Activated CD8-positive, alpha-beta memory T cell treated with anti-CD3 and anti-CD28 coated beads for 1 hour (primary cell): ENCODE measurements at places on chromosomes 6 and 20.
A peak's percentile ranks its signal among the peaks of the same experiment; 100 is the strongest.

DNA sequence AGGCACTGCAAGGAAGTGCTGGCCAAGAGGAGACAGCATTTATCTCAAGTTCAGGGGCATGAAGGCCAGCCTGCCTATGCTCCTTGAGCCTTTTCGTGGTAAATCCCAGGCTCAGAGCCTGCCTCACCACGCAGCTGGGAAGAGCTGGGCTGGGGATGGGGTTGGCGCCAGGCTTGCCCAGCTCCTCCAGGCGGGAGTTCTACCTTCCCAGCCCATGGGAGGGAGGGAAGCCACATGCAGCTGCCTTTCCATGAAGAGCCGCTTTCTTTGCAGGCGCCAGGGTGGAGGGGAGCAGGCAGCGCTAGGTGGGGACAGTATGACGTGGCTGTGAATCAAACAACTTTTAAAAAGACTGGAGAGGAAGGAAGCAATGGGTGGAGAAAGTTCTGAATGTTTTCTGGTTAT is 19.5 kb upstream of the SIRT5 start:
- no peak for DNase-seq

DNA sequence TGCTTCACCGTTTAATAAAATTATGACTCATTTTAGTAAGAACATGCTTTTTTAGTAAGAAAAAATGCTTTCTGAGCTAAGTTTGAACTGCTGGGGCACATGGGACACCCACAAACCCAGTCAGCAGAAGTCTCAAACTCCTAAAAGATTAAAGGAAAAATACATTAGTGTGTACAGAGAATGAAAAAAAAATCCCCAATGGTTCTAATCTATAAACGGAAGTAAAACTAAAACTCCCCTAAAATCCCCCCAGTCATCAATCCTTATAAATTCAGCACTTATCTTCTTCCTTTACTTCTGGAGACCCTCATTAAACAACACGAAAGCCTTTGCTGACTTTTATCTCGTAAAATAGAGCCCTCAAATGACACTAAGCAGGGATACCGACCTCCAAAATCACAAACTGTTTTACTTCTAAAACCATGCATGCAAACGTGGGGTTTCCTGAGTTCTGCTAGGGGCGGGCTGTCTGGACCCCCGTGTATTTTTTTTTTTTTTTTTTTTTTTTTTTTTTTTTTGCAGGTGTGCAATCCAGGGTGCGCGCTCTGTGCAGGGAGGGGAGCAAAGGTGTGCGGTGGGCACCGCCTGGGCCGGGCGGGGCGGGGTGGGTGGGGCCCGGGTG is 1.1 kb upstream of the MYB start:
- DNase-seq: no peak

DNA sequence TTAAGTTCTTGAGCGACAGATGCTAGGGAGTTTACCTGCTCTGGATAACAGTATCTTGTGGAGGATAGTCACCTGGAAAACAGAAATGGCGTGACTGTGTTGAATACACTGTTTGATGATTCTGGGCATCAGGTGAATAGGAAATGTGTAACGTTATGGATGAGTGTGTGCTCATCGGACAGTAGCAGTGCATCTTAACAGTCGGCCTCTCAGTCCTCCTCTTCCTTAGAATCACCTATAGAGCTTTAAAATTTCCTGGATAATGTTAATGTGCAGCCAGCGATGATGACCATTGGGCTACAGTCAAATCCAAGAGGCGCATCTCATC is 217.7 kb downstream of the OR2B2 start:
- DNase-seq: no peak

GRCh38 chr20:59392736-59393135 is 92.3 kb downstream of the EDN3 start:
- DNase-seq: no peak

- DNase-seq: no peak
Measured at GRCh38 chr20:19370076-19371075, 157.9 kb downstream of the SLC24A3 start.

GRCh38 chr20:61661025-61661424 is 404.7 kb downstream of the TAF4 start:
- DNase-seq: no peak

DNA sequence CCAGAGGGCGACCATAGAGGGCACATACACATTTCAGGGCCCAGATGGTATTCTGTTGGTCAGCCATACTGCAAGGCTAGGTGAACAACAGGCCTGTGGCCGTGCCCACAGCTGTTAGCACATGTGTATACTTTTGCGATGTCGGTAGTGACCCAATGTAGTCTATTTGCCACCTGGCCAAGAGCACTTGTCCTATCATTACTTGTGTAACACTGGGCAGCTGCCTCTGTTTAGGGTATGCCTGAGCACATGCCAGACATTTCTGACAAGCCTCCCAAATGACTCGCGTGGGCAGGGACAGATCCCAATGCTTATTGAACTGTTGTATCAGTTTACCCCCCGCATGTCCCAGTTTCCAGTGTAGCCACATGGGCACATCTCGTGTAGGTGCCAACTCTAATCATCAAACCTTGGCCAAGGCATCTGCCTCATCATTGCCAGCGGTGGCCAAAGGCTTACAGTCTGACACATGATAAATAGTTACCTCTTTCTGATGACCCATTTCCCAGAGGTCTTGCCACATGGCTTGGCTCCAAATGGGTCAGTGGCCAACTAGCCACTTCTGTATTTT is 74.4 kb upstream of the FBXL4 start:
- no peak for DNase-seq

DNA sequence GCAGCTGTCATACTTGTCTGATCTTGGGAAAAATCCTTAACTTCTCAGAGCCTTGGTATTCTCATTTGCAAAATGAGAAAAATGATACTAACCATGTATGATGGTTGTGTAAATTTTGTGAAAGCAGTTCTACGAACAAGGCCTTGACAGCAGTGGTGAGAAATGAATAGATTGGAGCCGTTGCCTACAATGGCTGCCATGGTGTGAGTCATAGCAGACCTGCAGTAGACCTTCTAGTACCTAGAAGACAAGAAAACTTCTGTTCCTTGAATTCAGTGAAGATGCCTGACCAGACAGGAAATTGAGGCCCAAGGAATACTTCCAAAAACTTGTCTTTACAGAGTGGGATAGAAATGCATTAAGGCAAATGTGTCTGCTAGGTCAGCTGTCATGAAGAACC is 338.9 kb downstream of the QKI start:
- no peak for DNase-seq

DNA sequence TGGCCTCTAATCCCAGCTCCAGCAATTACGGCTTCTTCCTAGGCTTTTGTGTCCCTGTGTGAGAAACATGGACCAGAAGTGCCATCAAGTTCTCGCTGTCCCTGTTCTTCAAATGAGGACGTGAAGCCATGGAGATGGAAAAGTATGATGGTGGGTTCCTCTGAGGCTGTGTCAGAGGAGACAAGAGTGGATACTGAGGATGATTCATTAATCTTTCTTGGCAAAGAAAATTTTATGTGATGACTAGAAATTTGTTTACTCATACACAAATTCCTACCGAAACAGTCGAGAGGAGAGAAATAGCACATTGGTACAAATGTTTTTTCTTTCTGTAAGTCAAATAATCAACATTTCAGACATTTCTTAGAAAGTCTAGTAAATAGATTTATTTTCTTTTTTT is 35.0 kb upstream of the PNRC1 start:
- DNase-seq: no peak

GRCh38 chr6:46565531-46565930 is 74.3 kb upstream of the RCAN2 start:
- no peak for DNase-seq

DNA sequence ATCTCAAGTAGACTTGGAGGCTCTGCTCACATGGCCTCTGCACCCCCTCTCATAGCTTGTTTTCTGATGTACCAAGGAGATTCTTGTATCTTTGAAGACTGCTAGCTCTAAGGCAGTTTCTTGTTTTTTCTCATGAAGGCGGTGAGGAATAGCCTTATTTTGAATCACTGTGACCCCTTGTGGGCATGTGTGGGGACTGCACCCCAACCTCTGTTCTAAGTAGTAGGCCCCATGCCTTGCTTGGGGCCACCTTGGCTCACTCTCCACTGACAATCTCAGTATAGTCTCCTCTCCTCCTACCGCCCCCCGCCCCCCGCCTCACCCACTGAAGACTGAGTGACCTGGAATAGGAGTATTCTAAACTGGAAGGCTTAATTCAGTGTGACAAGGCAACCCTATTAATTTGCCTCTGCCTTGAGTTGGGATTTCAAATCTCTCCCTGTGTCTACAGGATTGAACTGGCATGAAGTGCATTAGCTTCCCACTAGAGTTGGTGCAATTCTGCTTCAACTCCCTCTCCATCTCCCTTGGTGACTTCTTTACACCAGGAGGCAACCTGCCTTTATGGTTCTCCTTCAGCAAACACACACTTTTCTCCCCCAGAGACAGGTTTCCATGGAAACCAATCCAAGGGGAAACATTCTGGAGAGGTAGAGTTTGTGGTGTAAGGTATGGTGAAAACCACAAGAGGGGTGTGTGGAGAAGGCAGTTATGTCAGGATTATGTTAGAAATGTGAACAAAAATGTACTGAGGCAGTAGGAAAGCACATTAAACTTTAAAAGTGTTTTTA is 75.4 kb upstream of the ECI2 start:
- peak; percentile 28 for DNase-seq

DNA sequence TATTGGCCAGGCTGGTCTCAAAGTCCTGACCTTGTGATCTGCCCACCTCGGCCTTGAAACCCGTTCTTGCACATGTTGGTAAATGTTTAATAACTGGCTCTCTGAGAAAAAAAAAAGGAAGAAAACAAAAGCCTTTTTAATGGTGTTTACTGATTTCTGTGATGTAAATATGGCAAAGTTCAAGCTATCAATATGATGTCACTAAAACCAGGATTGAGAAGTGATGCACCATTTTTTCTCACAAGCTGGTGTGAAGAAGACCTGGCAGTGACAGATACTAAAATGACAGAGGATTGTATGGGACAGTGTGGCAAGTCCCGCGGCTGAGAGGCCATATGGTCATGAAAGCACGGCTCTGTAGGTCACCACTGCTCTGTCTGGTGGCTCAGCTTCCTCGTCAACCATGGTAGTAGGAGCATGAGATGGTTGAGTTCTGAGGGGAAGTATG is 196.3 kb upstream of the SUPT3H start:
- no peak for DNase-seq

DNA sequence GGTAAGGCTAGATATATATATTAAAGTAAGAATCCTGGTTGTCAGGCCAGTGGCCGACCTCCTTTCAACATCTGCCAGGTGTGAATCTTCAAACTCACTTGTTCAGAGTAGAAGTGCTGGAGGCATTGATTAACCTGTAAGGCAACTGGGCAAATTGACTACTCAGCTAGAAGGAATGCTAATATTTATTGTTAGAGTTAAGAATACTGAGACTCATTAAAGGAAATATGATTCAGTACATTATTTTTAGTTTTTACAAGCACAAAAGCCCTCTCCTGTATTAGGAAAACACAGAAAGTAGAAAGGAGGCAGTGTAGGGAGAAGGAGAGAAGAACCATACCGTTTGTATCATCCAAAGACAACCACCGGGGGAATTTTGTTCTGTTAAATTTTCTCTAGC is 53.5 kb downstream of the RIPOR2 start:
- no peak for DNase-seq

- DNase-seq: no peak
Measured at GRCh38 chr20:10671221-10671918, 2.4 kb downstream of the JAG1 start.

DNA sequence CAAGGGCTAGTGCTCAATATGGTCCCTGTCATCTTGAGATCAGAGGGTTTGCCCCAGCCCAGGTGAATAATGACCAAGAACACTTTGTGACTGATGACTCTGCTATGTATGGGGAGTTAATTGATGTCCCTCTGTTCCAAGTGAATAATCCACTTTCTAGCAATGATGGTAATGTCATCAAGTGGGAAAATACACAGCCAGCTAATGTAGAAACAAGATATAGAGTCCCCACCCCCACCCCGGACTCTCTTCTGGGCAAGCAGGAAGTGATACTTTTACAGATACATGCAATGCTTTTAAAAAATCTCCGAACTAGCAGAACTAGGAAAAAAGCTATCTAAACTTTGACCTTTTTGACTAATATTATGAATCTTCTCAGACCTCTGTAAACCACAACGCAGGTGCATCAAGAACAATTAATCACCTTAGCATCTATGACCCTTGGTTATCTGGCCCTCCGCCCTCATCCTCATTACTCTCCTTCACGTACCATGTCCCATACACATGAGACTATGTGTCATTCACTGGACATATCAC is 30.5 kb downstream of the CNR1 start:
- no peak for DNase-seq

DNA sequence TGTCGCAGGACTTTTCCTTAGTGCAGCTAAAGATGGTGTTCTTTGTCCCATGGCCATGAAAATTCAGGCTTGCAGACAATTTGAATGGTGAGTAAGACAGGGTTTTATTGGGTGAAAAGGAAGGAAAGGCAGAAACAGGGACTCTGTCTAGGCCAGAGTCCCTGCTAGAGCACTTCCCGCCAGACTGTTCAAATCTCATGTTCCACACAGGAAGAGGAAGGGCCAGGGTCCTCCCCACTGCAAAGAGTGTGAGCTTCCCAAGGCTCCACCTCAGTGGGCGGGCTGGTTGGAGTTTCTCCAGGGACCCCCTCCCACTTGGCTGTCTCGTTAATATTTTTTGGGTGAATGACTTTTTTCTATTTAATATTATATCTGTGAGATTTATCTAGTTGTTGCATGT is 29.0 kb downstream of the COL19A1 start:
- DNase-seq: no peak

- DNase-seq: no peak
Measured at GRCh38 chr20:31987744-31988143, 19.8 kb downstream of the XKR7 start.
